Cortex of kidney (tissue), 1 donor: ENCODE measurements at places on chromosomes 1 and 21.

GRCh38 chr1:78834201-78834741, 172.3 kb downstream of the ADGRL4 start:
- DNase-seq, result no peak

DNA sequence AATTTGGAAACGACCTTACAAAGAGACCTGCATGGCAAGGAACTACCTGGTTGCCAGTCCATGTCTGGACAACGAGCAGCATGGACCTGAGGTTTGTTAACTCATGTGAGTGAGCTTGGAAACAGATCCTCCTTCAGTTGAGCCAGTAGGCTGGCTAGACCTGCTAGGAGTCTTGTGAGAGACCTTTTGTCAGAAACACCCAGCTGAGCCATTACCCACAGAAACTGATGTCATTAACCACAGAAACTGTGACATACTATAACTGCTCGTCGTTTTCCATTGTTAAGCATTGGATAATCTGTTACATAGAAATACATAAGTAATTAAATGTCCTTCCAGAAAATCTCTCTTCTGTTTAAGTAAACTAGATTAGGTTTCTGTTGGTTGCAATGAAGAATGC, 211.1 kb upstream of the C21orf91 start:
- DNase-seq, result no peak

- no peak for DNase-seq
These were observed 48.6 kb upstream of the PCBP3 start for GRCh38 chr21:45594721-45595489.

- DNase-seq, result no peak
These were observed 99.9 kb downstream of the BEND5 start for GRCh38 chr1:48676822-48677221.

DNA sequence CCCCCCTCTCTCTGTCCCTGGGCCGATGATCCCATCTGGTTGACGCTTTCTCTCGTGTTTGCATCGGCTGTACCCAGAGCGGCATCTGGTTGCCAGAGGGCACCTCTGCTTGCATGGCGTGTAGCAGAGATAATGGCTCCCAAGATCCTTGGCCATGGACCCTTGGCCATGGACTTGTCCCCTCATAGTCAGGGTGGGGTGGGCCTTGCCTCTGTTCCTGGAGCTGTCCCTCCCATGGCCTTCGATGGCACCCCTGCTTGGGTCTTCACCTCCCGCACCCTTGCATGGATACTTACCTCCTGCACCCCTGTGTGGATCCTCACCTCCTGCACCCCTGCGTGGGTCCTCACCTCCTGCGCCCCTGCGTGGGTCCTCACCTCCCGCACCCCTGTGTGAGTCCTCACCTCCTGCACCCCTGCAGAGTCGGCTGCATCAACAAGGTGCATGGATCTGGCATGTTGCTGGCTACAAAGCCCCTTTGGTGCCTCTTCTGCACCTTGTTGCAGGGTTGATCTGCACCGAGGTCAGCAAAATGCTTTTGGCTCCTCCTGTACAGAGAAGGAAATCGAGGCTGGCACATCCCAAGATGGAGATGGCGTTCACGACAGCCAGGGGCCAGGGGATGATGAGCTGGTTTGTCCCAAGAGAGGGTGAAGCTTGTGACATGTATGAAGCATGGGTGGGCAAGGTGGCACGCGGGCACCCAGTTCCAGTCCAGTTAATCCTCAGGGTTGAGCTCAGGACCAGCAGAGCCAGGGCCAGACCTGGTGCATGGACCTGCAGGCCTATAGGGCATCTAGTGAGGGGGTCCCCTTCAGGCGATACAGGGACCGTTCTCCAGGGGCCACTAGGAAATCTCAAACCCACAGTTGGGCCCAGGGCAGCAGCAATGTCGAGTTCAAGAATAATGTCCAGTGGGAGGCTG, 46.1 kb upstream of the C1orf174 start:
- no peak for DNase-seq

DNA sequence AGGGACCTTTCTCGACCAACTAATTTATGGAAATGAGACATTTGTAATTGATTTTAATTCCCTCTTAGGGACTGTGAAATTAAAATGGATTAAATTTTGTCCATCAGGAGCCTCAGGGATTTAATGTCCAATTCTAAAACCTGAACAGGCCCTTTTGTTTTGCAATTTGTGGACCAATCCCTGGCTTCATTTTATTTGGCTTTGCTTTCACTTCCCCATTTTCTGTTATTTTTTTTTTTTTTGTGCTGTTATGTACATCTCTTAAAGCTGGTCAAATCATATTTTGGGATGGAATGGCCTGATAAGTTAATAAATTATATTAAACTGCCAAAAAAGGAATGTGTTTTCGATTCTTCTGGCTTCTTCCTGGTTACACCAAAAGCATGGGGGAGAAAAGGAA, 28.9 kb downstream of the ZSCAN20 start:
- no peak for DNase-seq

DNA sequence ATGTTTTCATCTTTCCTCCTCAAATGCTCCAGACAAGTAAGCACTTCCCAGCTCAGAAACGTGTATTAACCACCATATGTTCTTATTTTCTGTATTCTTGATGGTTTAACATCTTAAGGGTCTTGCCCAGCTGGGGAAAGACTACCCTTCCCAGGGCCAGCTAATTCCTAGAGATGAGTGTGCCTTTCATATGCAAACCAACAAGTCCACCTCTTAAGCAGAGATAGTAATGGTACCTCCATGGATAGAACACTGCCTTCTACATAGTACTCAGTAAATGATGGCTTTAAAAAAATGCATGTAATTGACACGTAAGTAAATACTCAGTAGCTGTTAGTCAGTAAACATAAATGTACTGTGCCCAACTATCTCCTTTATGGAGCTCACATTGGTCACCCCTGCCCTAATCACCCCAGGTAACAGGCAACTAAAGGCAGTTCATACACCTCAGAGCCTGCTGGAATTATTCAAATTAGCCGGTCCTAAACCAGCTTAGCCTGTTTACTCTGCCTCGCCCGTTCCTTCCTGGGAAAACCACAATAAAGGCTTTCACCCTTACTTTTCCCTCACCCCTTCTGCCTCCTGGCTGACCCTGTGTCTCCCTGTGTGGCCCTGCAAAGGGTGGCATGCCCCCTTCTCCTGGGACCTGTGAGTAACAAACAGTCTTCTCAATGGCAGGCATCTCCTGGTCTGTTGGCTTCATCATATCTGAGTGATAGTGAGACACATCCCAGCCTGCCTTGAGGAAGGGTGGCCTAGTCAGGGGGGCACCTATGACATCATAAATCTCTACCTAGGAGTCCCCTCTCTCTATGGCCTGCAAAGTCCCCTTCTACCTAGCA, 40.1 kb upstream of the KLHDC7A start:
- DNase-seq, result no peak

DNA sequence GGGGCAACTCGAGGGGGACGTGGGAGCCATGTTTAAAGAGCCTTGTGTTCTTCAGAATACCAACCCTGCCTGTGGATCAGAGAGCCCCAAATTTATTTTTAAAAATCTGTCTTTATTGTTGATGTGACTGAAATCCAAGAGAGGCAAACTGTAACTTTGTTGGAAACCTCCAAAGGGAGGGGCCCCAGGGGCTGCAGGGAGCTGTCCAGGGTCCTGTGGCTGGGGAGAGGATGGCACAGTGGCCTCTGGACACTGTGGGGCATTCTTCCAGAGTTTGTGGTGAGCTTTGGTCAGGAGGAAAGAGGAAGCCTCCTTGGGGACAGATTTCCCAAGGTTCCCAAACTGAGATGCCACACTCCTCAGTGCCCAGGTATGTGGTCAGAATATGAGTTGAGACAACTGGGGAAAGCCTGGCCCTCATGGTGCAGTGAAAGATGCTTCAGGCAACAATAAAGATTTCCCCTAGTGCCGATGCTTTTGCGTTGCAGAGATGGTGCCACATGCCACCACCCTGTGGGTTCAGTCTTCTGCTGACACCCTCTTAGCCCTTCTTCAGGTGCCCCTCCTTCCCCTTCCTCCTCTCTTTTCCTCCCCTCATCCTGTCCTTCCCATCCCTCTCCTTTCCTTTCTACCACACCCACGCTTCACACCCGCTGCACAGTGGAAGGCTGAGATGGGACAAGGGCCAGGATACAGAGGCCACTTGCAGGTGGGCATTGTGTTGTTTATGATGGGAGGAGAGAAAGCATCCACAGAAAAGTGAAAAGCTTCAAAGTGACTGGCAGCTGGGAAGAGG, 122.1 kb downstream of the UCK2 start:
- no peak for DNase-seq

- no peak for DNase-seq
These were observed 3.2 kb downstream of the BTF3L4 start for GRCh38 chr1:52059321-52059720.

GRCh38 chr1:218585511-218586184, 240.5 kb downstream of the TGFB2 start:
- DNase-seq, result no peak

DNA sequence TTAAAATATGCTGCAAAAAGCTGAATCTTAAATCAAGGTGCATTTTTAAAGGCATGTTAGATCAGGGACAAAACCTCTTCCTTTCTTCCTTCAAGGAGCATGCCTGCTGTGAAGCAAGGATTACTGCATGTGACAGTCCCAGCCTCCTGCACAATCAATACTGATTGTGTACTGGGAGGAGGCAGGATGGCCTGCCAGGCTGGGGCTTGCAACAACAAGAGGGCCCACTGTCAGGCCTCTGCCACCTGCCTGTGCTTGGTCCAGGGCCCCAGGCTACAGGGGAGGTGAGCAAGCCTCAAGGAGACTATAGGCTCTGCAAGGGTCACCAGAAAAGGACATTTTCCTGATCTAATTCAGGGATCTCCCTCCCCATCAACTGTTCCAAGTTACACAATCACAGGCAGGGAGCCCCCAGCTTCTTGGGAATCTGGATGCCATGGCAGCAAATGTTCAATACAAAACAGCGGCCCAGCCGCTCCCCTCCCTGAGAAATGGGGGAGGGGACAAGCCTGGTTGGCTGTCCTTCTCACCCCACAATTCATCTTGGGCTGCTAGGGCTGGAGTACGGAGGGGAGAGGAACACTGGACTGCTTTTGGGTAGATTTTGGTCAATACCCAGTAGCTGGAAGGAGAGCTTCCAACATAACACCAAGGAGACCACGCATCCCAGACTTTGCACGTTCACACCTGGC, 76.7 kb downstream of the SSBP3 start:
- no peak for DNase-seq
